ENCODE measurements at places on chromosomes 11 and 22. TPM values are rescaled to one million over a fixed set of nuclear protein-coding genes. Genes with fewer than 3 reads are reported as not detected.

The ANO9 gene
- 26.4 TPM for total RNA-seq

The NUDT8 gene
- 11.5 TPM for total RNA-seq

The TRIM22 gene
- total RNA-seq, result 20.4 TPM

The JAML gene
- total RNA-seq, result 0.99 TPM

The CNTN5 gene
- 0.78 TPM for total RNA-seq

The BBOX1 gene
- total RNA-seq, result not detected

The KRTAP5-11 gene
- not detected for total RNA-seq

The BLID gene
- total RNA-seq, result not detected

The CCDC188 gene
- total RNA-seq, result not detected

The DDTL gene
- not detected for total RNA-seq

All from body of pancreas (tissue), 4 donors.